ENCODE measurements at places on chromosomes 16 and 17.
A peak's percentile ranks its signal among the peaks of the same experiment; 100 is the strongest.

DNA sequence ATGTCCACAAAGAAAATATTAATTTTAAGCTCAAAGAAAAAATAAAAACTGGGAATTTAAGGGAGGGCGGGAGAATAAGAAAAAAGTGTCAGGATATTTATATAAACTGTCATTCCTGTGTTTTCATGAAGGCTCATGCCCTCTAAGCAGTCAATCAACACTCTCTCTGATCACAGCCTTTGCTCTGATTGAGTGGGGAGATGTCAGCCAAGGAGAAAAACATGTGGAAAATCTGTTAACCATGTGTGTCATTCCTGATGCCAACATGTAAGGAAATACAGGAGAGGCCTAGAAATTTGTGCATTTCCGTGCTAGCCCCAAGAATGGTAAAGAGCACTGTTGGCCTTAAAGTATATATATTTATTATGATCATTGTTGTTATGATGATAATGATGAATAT is 137.9 kb upstream of the IRX5 start:
- DNase-seq: no peak

DNA sequence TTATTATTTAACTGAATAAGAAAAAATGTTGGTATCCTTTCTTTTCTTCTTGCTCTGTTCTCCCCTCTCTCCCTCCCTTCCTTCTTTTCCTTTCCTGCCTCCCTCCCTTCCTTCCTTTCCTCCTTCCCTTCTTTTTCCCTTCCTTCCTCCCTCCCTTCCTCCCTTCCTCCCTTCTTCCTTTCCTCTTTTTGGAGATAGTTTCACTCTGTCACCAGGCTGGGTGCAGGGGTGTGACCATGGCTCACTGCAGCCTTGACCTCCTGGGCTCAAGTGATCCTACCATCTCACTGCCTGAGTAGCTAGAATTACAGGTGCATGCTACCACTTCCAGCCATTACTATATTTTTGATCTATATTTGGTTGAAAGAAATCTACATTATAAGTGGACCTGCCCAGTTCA is 5.7 kb upstream of the RUSF1 start:
- DNase-seq: no peak

GRCh38 chr16:30063893-30064728 is 1.4 kb upstream of the ALDOA start:
- DNase-seq: peak; percentile 70

- DNase-seq: no peak
Observed at GRCh38 chr17:28906276-28906675, 3.4 kb upstream of the DHRS13 start.

GRCh38 chr16:80583466-80583865 is 42.7 kb downstream of the DYNLRB2 start:
- DNase-seq: no peak

GRCh38 chr17:6639586-6640535 is 650 bp downstream of the KIAA0753 start:
- DNase-seq: peak; percentile 44

DNA sequence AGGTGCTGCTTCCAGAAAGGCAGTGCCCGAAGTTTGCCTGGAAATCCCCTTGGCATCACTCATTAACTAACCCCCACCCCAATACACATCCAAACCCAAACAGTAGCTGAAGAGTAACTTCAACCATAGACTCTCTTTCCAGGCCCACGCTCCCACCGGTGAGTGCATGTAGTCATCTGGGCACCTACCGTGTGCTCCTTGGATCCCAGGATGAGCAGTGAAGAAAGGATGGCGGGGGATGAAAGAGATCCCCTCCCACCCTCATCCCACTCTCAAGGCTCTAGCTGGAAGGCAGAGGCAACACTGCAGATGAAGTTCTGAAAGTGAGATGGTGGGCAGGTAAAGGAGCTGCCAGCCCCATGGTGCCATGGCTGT is 305.0 kb downstream of the SOX9 start:
- DNase-seq: no peak

DNA sequence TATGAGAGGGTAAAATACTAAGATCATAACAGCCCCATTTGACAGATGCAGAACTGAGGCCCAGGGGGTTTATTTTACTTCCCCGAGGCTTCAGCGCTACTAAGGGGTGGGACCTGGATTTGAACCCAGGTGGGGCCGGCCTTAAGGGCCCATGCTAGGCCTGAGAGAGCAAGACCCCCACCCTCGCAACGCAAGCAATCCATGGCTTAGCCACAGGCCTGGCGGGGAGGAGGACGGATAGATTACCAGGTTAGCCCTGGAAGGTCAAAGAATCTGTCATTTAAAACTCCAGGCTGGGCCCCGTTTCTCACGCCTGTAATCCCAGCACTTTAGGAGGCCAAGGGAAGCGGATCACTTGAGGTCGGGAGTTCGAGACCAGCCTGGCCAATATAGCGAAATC is 1.9 kb upstream of the CDH3 start:
- no peak for DNase-seq

DNA sequence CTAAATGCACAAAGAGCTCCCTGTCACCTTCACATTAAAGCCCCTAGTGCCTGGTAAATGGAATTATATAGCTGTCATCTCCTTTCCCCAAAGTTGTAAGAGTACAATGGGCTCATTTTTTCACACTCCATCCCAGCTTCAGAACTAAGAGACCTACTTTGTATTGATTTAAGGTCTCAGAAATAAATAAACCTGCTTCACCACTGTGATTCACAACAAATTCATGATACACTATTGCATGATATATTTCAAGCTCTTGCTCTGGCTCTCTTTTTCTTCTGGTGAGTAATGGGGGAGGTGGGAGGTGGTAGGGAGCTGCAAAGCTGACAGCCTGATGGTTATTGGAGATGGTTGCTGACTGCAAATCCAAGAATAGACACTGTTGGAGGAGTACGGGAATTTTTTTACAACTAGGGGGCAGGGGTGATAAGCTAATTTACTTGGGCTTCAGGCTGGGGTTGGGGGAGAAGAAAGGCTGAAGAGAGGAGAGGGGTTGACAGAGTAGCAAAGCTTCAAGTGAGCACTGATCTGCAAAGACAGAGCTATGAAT is 189.9 kb downstream of the AATF start:
- DNase-seq: no peak

GRCh38 chr17:61634942-61635538 is 44.0 kb upstream of the NACA2 start:
- DNase-seq: no peak

DNA sequence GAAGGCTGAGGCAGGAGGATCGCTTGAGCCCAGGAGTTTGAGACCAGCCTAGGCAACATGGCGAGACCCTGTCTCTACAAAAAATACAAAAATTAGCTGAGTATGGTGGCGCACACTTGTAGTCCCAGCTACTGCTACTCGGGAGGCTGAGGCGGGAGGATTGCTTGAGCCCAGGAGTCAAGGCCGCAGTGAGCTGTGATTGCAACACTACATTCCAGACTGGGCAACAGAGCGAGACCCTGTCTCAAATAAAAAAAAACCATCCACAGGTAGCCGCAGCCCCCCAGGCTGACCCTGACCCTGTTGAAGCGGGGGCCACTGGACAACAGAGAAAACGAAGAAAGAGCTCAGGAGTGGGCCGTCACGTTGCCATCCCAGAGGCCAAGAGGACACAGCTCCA is 4.0 kb downstream of the SLC43A2 start:
- DNase-seq: no peak

- peak; percentile 6 for DNase-seq
Observed at GRCh38 chr16:13436641-13437412, 483.1 kb upstream of the ERCC4 start.

DNA sequence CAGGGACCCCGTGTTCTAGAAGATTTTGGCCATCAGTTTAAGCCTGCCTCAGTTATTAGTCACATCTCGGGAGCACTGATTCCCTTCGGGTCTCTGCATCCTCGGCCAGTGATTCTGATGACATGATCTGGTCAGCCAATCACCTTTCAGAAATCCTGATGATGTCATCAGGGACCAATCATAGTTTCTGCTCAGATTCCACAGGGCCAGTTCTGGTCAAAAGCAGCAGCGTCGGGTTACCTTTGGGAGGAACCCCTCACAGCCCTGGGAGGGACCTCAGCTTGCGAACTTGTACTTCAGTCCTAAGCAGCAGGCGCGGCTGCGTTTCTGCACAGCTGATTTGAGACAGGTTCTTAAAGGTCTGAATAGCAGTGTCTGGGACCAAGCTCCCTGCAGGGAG is 13.9 kb downstream of the KDM8 start:
- DNase-seq: no peak

DNA sequence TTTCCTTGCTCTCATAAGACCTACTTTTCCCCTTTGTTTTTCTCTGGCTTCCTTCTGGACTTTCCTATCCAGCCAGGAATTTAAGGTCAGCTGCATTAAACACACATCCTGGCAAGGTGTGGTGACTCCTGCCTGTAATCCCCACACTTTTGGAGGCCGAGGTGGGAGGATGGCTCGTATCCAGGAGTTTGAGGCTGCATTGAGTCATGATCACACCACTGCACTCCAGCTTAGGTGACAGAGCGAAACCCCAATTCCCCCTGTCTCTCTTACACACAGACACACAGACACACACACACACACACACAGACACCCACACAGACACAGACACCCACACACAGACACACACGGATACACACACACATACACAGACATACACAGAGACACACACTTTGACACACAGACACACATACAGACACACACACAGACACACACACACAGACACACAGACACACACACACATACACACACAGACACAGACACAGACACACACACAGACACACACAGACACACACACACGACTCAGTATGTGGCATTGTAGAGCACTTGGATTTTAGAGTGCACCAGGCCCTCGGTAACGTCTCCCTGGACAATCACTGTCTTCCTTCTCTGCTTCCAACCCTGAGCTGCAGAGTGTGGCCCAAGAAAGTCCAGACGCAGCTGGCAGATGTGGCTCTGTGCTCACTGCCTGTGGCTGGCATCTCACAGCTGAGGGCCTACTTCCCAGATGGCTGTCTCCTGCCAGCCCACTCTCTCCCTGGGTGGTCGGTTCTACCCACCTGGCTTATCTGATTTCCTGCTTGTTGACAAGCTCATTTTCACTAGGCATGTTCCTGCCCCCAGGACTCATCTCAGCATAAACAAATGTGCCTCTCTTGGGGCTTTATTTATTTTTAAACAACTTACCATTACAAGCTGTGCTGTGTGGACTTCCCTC is 39.0 kb downstream of the NLRP1 start:
- no peak for DNase-seq

GRCh38 chr17:4586043-4586442 is 1.7 kb downstream of the SMTNL2 start:
- no peak for DNase-seq

DNA sequence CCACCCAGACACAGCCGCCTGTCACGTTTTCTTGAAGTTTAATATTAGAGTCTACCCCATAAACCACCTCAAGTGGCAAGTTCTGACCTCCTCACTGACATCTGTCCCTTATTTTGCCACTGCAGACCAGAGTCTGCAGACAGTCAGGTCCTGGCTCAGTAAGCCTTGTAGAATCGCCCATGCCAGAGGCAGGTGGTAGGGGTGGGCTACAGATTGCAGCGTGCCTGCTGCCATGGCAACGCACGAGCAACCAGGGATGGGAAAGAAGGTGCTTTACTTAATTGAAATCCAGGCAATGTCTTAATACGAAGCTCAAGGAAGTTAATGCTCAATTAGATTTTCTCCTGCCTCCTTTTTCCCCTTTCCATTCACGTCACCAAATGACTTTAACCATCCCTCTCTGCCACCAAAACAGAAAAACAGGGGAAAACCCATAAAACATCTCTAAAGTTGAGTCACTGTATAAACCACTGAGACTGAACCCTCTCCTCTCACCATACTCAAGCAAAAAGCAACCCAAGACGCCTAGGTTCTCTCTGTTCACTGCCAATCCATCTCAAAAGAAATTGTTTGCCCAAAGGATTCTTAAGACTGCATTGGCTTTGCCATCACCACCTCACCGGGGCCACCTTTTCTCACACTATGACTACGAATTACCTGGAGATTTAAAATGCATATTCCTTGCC is 228.8 kb downstream of the SLC39A11 start:
- DNase-seq: no peak

All from SW480 (cell line).